ENCODE measurements at places on chromosomes 16 and 17.

GRCh38 chr17:58208344-58208743 is 10.7 kb downstream of the MKS1 start:
- no peaks in the 10 kb centered on the region for H3K27me3 ChIP-seq
- H3K36me3 ChIP-seq, result peaks cover 73% of the 10 kb centered on the region
- no peaks in the 10 kb centered on the region for H3K4me1 ChIP-seq
- H3K4me3 ChIP-seq, result no peak overlapping the region

DNA sequence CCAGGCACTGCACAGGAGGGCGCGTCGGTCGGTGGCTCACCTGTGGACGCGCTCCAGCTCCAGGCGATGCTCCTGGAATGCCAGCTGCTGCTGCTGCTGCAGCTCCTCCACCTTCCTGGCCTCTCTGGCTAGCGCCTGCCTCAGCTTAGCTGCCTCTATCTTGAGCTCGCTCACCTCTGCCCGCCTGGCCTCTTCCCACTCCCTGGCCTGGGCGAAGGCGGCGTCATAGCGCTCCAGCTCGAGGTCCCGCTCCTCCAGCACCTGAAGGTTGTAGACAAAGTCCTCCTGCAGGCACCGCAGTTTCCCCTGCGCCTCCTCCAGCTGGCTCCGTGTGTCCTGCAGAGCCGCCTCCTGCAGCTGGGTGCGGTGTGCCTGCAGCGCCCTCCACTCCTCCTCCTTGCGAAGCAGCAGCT is 11.1 kb downstream of the CCDC57 start:
- H3K4me3 ChIP-seq, result no peak overlapping the region
- H3K4me1 ChIP-seq, result peaks cover 15% of the 10 kb centered on the region
- H3K27me3 ChIP-seq, result no peaks in the 10 kb centered on the region
- no peak overlapping the region for H3K27ac ChIP-seq

DNA sequence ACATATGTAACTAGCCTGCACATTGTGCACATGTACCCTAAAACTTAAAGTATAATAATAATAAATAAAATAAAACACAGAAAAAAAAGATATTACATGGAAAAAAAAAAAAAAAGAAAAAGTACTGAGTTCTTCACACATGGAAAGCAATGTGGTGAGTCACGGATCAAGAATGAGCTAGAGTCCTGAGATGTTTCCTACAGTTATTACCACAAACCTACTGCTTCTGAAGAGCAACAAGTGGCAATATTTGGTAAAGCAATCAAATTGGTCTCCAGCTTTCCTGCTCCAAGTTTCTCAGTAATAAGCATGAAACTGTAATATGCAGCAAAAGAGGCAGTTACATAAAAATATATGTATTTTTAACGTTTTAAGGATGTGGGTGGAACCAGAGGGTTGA is 223.3 kb upstream of the SALL1 start:
- no peak overlapping the region for H3K4me3 ChIP-seq
- H3K27me3 ChIP-seq, result no peaks in the 10 kb centered on the region
- no peaks in the 10 kb centered on the region for H3K4me1 ChIP-seq
- no peak overlapping the region for H3K27ac ChIP-seq
- no peaks in the 10 kb centered on the region for H3K36me3 ChIP-seq

DNA sequence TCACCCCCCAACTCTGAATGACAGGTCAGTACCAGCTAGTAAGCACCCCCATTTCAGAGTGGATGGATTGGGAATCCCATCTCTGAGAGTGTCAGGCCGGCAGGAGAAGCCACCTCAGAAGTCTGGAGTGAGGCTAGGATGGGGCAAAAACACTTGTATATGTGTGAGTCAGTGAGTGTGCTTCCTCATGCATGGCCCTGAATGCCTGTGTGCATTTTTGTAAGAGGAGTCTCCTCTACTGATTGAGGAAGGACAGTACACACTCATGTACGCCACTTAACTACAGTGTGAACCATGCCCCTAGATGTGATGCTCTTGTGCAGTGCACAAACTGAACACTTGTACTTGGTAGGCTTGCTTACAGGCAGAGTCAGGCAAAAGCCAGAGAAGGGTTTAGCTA is 22.3 kb upstream of the NAGS start:
- no peak overlapping the region for H3K27ac ChIP-seq
- H3K36me3 ChIP-seq, result no peaks in the 10 kb centered on the region
- DNase-seq, result no peak
- peaks cover 50% of the 10 kb centered on the region for H3K27me3 ChIP-seq
- no peak overlapping the region for H3K4me3 ChIP-seq

DNA sequence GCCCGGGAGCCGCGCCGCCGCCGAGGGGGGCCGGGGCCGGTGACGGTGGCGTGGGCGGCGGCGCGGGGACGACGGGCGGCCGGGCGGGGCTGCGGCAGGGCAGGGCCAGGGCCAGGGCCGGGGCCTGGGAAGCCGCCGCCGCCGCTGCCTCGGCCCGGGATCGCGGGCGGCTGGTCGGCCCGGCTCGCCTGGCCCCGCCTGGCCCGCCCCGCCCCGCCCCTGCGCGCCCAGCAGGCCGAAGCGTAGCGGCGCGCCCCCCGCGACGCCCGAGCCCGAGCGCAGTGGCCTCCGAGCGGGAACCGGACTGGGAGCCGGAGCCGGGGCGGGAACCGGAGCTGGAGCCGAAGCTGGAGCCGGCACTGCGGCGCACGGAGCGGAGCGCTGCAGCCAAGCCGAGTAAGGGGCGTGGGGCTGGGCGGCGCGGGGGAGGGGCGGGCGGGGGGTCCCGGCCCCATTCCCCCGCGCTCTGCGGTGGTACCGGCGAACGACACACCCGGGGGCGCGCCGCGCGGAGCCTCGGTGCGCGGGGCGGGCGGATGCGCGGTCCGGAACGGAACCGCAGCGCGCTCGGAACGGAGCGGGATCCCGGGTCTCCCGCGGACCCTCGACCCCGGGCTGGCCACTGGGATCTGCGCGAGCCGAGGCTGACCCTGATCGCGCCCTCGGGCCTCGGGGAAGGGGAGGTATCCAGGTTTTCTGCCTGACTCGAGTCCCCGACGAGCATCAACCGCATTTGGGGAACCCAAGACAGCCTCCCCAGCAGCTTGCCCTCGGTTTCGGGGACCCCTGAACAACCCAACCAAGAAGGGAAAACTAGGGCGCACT is at the start of gene BEAN1:
Gene BEAN1, plus strand, starts transcription at position 260 of the 825 bp plus-strand sequence. CDS start 10,382 bp downstream, outside the sequence.
- H3K27me3 ChIP-seq, result peaks cover 34% of the 10 kb centered on the region
- no peak for DNase-seq
- H3K27ac ChIP-seq, result no peak within 1 kb of the TSS
- no peaks in the 10 kb centered on the region for H3K36me3 ChIP-seq
- peaks cover 22% of the 10 kb centered on the region for H3K4me1 ChIP-seq

GRCh38 chr16:89350701-89351380 is 133.3 kb downstream of the ZNF778 start:
- peaks cover 32% of the 10 kb centered on the region for H3K4me1 ChIP-seq
- no peaks in the 10 kb centered on the region for H3K36me3 ChIP-seq
- no peaks in the 10 kb centered on the region for H3K27me3 ChIP-seq
- H3K27ac ChIP-seq, result no peak overlapping the region
- no peak overlapping the region for H3K4me3 ChIP-seq
- DNase-seq, result no peak

- peaks cover 93% of the 10 kb centered on the region for H3K36me3 ChIP-seq
- no peak for DNase-seq
- no peak overlapping the region for H3K27ac ChIP-seq
Measured at GRCh38 chr16:56836410-56837230, 28.4 kb upstream of the SLC12A3 start.

DNA sequence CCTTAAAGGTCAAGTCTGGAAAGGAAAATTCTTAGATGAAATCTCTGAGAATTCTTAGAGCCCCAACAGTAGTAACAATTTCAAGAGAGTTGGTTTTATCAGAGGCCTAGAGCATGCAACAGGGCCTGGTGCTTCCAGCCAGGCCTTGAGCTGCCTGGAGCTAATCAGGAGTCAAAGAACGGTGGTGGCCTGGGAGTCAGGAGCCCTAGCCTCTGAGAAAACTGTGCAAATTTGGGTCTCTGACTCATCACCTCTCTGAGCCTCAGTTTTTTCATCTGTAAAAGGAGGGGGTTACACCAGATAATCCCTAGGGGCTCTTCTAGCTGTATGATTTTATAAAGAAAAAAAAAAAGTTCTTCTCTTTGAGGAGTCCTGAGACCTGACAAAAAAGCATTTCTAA is 227.3 kb upstream of the RPL38 start:
- no peaks in the 10 kb centered on the region for H3K4me1 ChIP-seq
- H3K27me3 ChIP-seq, result peaks cover 30% of the 10 kb centered on the region
- DNase-seq, result no peak
- H3K27ac ChIP-seq, result no peak overlapping the region
- no peak overlapping the region for H3K4me3 ChIP-seq
- H3K36me3 ChIP-seq, result no peaks in the 10 kb centered on the region

DNA sequence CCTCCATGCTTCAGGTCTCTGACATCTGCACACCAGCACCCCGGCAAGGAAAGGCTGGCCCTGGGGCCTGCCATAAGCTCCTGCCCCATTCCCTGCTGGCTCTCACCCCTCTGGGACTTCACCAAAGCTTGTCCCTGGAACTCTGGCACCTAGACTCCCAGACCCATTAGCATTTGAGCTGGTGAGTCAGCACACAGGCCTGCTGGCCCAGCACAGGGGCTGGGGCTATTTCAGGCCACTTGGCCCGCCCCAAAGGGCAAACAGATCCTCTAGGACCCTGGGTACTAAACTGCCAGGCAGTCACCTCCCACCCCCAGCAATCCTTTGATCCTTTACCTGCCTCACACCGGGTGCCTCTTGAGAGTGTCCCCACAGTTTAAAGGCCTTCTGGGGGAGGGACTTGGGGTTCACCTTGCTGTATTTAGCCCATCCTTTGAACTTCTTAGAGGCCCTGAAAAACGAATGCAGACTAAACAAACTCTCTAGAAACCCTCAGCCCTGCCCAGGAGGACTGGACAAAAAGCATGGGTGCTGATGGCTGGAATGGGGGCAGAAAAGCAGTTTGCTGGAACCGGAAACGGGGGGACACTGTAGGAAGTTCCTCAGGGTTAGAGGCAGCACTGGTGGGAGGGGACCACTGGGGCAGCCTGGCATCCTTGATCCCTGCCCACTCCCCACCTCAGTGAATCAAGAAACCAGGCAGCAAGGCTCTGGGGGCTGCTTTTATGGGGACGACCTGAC is 3.2 kb upstream of the SAMD14 start:
- DNase-seq, result no peak
- peaks cover 21% of the 10 kb centered on the region for H3K27me3 ChIP-seq
- peaks cover 39% of the 10 kb centered on the region for H3K36me3 ChIP-seq
- peaks cover 42% of the 10 kb centered on the region for H3K4me1 ChIP-seq

DNA sequence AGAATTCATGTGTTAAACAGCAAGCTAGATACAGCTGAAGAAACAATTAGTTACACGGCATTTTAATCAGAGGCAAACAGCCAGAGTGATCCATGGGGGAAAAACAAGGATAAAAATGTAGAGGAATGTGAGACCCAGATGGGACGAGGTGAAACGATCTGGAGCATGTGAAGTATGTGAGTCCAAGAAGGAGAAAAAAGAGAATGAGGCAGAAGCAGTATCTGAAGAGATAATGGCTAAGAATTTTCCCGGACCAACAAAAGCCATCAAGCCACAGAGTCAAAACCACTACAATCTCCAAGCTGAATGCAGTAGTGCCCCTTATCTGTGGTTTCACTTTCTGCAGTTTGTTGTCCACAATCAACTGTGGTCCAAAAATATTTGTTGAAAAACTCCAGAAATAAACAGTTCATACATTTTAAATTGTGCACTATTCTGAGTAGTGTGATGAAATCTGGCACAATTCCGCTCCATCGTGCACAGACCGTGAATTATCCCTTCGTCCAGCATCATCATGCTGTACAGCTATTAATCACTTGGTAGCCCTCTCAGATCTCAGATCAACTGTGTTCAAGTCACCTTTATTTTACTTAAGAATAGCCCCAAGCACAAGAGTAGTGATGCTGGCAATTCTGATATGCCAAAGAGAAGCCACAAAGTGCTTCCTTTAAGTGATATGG is 18.8 kb downstream of the MYH10 start:
- peaks cover 6% of the 10 kb centered on the region for H3K4me1 ChIP-seq
- no peaks in the 10 kb centered on the region for H3K27me3 ChIP-seq
- DNase-seq, result no peak
- H3K27ac ChIP-seq, result peak overlapping the region; percentile 51
- no peaks in the 10 kb centered on the region for H3K36me3 ChIP-seq
- peak overlapping the region; percentile 11 for H3K4me3 ChIP-seq

- peaks cover 2% of the 10 kb centered on the region for H3K4me1 ChIP-seq
- DNase-seq, result no peak
- no peak overlapping the region for H3K27ac ChIP-seq
- no peaks in the 10 kb centered on the region for H3K36me3 ChIP-seq
Measured at GRCh38 chr17:54404259-54404658, 496.4 kb upstream of the TOM1L1 start.

DNA sequence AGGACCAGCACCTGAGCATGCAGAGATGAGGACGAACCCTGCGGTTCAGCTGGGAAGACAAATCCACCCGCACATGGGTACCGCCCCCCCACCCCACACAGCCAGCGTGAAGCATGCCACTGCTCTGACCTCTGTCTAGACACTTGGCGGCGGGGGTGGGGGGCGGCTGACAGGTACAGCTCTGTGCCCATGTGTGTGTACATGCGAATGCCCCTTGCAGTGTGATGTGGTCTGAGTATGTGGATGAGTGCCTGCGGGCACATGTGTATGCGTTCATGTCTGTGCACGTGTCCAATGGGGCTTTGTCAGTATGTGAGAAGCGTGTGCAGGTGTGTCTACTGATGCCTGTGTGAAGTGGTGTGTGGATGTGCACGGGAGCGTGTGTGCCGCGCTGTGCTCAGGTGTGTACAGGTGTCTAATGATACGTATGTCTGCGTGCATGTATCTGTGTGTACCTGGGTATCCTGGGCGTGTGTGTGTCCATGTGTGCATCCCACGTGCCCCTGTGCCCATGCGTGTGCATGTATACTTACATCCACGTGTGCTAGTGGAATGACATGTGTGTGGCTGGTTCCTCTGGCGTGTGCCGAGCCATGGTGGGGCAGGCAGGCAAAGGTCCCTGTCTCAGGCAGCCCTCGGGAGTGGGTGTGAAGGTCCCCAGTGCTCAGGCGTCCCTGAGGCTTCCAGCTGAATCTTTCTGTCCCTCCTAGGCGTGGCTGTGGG is 636 bp upstream of the RAP1GAP2 start:
- peak overlapping the region; percentile 33 for H3K4me3 ChIP-seq
- H3K4me1 ChIP-seq, result peaks cover 2% of the 10 kb centered on the region
- DNase-seq, result no peak
- no peaks in the 10 kb centered on the region for H3K36me3 ChIP-seq

DNA sequence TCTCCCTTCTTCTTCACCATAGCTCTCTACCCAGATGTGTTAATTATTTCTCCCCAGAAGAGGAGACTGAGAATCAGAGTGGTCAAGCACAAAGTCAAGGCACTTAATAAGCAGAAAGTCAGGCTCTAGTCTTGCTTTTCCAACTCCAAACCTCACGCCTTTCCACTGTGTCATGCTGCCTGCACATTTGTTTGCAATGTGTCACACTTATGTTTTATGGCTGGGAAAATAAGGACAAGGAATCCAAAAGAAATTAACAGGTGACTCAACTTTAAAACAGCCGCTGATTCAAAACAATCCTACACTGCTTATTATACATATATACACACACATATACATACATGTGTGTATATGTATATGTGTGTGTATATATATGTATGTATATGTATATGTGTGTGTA is 255.7 kb upstream of the DYNLRB2 start:
- H3K4me3 ChIP-seq, result no peak overlapping the region
- no peak overlapping the region for H3K27ac ChIP-seq
- H3K27me3 ChIP-seq, result no peaks in the 10 kb centered on the region
- H3K36me3 ChIP-seq, result no peaks in the 10 kb centered on the region
- H3K4me1 ChIP-seq, result no peaks in the 10 kb centered on the region

GRCh38 chr17:29591737-29592608 is 959 bp upstream of the ANKRD13B start:
- peak overlapping the region; percentile 88 for H3K4me3 ChIP-seq
- peaks cover 82% of the 10 kb centered on the region for H3K4me1 ChIP-seq
- H3K27ac ChIP-seq, result peak overlapping the region; percentile 86
- peak; percentile 91 for DNase-seq
- H3K27me3 ChIP-seq, result no peaks in the 10 kb centered on the region
- H3K36me3 ChIP-seq, result no peaks in the 10 kb centered on the region
